Fibroblast of skin of left biceps (primary cell): ENCODE measurements at places on chromosomes 12 and 14.

DNA sequence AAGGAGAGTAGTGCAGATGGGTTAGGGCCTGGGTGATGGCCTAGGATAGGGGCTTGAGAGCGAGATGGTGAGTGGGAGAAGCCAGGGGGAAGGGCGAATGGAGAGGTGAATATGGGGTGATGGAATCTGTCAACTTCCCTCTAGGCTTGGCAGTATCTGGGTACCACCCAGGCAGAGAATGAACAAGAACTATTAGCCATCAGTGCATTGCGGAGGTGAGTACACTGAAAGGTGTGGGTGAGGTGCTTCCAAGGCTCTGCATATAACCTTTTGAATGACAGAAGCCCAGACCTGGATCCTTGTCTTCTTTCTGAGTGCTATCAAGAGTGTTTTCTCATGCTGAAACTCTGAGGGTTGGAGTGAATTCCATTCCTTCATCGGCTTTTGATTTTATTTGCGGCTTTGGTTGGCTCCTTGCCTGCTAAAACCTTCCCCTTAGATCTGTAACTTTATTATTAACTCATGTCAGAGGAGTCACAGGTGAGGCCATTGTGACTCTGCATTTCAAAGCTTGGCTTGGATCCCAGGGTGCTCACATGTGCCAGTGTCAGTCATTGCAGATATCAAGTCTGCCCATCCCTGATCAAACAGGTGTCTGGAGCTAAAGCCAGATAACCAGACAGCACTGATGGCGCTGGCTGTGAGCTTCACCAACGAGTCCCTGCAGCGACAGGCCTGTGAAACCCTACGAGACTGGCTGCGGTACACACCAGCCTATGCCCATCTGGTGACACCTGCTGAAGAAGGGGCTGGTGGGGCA is 18.6 kb downstream of the PEX5 start:
- DNase-seq, result no peak

GRCh38 chr14:105067140-105067968 is 2.1 kb upstream of the GPR132 start:
- DNase-seq, result no peak

DNA sequence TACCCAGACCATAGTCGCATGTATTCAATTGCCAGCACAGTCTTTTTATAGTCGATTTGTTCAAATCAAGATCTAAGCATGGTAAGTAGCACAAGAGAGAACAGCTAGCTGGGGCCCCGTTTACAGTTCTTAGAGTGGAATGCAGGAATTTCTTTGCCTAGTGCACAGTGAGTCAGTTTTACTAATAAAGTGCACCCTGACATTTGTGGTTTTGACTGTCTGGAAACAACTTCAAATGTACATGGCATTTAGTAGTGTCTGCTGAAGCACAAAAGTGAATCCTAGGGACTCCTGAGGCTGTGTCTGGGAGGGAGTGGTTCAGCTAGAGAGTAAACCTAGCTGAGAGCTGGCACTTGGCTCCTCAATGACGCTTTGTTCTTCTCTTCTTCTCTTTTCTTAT is 64.9 kb downstream of the TMX1 start:
- peak; percentile 87 for DNase-seq

GRCh38 chr12:16352481-16352880 is 5.0 kb downstream of the MGST1 start:
- peak; percentile 57 for DNase-seq

- no peak for DNase-seq
Observed at GRCh38 chr12:124667506-124668326, 100.3 kb upstream of the NCOR2 start.

DNA sequence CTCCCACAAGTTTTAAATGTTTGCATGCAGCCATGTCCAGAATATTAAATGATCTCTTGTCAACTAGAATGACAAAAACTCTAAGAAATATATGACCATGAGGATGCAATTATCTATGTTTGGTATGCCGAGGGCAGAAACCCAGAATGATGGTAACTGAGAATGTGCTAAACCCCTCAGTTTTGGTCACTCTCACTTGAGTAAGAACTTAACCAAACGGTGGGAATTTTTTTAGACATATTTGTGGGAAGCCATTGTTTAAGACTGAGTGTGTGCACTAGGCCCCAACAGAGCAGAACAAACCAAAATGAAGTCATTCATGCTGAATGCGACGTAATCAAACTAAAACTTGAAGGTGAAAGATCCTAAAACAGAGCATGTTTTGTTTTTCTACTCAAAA is 1927.9 kb upstream of the SEL1L start:
- no peak for DNase-seq

DNA sequence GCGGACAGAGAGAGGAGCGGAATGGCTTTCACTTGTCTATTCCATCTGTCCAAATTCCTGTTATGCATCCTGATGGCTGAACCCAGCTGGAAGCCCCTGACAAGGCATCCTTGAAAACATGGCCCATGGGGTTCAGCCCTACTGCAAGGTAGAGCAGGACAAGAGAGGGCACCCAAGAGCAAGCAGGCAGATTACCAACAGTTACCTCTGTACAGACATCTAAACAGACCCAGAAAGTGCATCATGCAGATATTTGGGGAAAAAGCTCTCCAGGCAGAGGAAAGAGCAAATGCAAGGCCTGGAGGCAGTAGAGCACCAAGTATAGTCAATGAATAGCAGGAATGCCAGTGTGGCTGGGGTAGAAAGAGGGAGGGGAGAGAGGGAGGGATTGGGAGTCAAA is 407.5 kb downstream of the PCNX1 start:
- no peak for DNase-seq

GRCh38 chr12:107320929-107321631 is 227.7 kb upstream of the CRY1 start:
- no peak for DNase-seq

- DNase-seq, result no peak
Observed at GRCh38 chr12:94753036-94753679, 102.8 kb upstream of the TMCC3 start.

DNA sequence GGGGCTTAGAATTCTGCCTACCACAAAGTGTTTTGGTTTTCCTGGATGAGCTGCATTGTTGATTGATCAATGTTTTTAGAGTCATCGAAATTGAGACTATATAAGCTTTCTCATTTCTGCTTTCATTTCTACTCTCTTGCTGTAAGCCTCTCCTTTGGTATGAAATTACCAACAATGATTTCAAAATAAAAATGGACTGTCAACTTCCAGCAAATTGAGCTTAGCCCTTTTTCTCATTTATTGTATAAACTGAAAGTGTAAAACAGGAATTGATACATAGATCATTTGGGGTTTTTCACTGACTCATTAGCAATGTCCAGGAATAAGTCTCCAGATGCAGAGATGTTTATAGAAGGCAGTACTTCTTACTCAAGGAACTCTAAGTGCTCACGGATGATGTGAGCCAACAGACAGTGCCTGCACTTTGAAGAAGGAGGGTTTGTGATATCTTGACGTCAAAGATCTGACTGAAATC is 20.0 kb upstream of the PCNX1 start:
- no peak for DNase-seq

- DNase-seq, result no peak
Observed at GRCh38 chr14:43031598-43031997, 1424.9 kb downstream of the LRFN5 start.

DNA sequence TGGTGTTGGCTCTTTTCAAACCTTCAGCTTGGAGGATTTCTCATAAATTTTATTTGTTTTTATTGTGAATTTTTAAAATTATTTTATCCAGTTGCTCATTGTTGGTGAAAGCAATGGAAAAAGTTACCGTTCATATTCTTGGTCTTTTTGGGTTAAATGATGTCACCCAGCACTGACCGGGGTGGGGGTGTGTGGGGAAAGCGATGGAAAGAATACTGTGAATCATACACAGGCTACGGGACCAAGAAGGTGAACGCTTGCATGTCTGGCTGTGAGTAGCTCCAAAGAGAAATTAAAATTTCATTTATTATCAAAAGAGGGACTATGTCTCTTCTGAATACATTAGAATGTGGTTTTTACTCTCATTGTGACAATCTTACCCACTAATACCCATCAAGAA is 430.1 kb downstream of the AEBP2 start:
- no peak for DNase-seq

- no peak for DNase-seq
Observed at GRCh38 chr12:9751204-9752144, 9.2 kb downstream of the CD69 start.

DNA sequence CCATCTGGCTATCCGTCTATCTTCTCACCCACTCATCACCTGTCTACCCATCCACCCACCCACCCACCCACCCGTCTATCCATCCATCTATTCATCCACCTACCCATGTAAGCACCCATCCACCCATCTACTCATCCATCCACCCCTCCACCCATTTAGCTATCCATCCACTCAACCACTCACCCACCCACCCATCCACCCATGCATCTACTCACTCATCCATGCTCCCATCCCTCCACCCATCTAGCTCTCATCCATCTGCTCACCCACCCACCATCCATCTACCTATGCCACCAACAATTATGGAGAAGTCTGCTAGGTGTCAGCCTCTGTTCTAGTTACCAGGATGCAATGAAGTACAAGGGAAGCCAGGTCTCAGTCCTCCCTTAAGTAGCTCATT is 11.1 kb downstream of the TNFAIP2 start:
- DNase-seq, result no peak

DNA sequence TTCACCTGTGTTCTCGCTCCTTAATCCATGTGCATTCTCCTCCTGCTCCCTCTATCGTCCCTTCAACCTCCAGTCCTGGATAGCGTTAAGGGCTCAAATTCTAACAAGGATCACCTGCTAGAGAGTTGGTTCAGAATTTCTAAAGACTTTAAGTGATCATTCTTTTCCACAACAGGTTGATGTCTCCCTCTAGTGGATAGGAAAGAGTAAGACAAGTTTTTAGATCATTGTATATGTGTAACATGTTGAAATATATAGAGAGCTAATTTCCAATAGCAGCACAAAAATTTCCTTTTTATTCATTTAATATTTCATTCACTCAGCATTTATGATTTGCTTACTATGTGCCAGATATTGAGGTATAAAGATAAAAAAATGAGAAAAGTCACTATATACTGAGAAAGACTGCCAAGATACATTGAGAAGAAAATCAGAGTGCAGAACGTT is 9.3 kb upstream of the ESR2 start:
- peak; percentile 41 for DNase-seq

DNA sequence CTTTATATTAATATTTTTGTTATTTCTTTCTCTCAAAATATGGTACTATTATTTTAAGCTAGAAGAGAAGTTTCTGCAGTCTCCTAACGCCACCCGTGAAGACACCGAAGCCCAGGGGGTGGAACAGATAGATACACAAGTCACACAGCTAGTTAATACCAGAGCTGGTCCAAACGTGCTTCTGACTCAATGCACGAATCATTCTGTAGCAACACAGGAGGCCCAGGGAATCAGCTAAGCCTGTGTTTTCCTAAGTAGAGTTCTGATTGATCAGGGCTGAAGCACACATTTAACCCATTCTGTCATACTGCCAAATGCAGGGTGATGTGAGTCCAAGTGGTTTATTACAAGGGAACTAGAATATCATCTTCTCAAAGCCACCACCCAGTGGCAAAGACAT is 116.9 kb upstream of the PWP1 start:
- DNase-seq, result no peak

GRCh38 chr12:9799961-9800360 is 27.3 kb upstream of the KLRF1 start:
- DNase-seq, result no peak

GRCh38 chr12:3042394-3042793 is 34.8 kb upstream of the TSPAN9 start:
- DNase-seq, result no peak

DNA sequence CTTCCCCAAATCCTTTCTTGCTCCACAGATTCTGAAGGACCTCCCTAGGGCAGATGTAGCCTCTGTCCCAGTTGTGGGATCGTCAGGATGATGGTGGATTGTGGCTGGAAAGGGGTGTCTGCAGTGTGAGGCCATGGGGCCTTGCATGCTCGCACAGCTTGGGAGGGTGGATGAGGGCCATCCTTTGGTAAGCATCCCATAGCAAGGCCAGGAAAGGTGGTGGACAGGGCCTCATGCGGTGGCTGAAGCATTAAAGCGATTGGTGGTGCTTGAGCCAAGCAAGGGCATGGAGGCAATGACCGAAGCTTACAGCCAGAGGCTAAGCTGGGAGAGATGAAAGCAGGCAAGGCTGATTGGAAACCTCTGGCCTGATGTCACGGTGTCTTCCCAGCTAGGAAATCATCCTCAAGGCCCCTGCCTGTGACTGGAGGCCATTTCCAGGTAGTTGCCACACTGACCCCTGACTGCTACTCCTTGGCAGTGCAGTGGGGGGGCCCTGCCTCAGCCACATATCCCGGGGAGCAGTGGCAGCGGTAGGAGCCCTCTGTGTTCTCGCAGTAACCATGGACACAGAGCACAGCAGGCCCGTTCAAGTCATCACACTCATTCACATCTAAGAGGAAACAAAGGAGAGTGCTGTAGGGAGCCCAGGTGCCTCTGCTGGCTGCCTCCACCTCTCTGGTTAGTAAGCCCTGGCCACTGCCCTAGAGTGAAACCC is 7.0 kb downstream of the ISCA2 start:
- DNase-seq, result no peak

- no peak for DNase-seq
Observed at GRCh38 chr14:31837031-31837430, 240.1 kb upstream of the ARHGAP5 start.

DNA sequence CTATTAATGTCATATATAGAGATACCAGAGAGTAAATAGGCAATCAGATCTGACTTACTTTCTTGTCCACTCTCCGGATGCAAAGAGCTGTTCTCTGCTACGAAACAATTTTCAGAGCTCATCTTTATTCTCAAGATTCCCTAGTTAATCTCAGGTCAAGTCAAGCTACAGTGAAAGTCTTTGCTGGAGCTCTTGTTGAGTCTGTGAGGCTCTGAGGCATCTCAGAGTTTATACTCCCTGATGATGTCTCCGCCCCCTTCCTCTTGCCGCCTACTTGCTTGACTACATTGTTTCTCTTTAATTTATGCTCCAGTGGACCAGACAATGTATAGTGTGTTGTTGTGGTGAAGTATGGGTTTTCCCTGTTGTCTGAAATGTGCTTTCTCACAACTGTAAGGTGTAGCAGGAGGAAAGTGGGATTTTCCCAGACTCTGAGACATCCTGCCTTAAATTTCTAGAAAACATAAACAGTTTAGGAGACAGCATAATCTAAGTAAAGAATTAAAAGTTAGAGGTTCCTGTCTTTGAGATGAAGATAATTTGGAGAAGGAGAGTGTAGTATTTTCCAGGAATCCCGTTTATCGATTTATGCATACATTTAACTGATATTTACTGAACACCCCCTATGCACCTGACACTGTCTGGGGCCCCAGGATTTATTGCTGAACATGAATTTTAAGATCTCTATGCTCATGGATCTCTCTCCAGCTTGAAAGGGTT is at the start of gene CD69:
TSS of gene CD69 (minus strand) at position 203 of the 720 bp plus-strand sequence. CDS start at position 122, 81 bp downstream.
- DNase-seq, result no peak
